ENCODE measurements at places on chromosomes 4 and X.
A peak's percentile ranks its signal among the peaks of the same experiment; 100 is the strongest.

- DNase-seq = no peak
Measured at GRCh38 chr4:64014647-64015046, 394.6 kb downstream of the TECRL start.

GRCh38 chrX:139290310-139290709, 240.2 kb upstream of the F9 start:
- DNase-seq = peak; percentile 13

DNA sequence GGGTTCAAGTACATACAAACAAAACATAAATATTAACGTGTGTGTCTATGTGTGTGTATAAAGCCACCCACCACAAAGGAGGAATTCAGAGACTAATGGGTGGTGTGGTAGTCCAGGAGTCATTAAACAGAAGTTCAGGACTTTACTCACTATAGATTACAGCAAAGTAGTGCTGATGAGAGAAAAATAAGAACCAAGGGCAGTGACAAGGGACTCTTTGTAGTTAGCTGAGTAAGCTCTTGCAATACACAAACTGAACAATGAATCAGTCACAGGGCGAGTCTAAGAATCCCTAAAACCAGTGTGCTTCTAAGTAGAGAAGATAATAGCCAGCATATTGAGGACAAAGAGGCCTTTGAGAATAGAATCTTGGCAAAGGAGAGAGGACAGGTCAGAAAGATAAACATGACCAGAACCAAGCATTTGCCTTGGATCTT, 232.4 kb downstream of the PPP3CA start:
- DNase-seq = peak; percentile 22

DNA sequence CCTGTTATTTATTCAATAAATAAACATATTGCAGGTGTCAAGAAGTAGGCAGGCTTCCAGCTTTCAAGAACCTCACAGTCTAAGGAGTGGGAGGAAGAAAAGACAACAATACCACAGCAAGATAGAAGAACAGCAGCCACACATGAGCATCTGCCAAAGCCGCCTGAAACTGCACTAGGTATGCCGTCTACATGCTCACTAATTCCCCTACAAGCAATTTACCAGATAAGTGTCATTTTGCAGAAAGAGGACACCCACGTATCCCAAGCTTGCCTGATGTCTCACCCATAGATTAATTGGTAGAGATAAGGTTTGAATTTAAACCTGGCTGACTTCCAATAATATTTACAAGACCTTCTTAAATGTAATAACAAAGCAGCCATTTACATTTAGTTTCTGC, 439.4 kb upstream of the CPEB2 start:
- DNase-seq = no peak

GRCh38 chrX:134580907-134581306, 77.4 kb downstream of the PLAC1 start:
- peak; percentile 72 for DNase-seq

DNA sequence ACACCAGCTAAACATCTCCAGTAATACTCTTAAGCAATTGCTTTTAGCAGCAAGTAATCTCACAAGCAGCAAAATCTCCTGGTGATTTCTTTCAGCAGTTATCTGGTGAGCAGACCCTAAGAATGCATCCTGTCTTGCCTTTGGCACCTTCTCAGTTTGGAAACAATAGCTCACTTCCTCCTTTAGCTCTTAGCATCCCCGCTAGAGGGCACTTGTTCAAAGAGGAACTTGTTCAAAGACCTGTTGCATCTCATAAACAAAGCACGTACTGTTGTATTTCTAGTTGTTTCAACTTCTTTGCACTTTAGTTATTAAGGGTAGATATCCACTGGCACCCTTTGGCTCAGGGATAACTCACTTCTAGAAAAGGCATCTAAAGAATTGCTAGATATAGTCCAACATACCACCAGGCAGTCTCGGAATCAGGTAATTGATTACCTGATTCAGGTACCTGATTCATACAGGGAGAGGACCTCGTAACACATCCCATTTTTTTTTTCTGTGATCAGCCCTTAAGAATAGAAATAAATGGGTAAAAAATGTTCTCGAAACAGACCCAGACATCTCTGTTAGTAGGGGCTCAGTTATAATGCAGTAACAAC, 81.9 kb upstream of the QRFPR start:
- DNase-seq = peak; percentile 68

DNA sequence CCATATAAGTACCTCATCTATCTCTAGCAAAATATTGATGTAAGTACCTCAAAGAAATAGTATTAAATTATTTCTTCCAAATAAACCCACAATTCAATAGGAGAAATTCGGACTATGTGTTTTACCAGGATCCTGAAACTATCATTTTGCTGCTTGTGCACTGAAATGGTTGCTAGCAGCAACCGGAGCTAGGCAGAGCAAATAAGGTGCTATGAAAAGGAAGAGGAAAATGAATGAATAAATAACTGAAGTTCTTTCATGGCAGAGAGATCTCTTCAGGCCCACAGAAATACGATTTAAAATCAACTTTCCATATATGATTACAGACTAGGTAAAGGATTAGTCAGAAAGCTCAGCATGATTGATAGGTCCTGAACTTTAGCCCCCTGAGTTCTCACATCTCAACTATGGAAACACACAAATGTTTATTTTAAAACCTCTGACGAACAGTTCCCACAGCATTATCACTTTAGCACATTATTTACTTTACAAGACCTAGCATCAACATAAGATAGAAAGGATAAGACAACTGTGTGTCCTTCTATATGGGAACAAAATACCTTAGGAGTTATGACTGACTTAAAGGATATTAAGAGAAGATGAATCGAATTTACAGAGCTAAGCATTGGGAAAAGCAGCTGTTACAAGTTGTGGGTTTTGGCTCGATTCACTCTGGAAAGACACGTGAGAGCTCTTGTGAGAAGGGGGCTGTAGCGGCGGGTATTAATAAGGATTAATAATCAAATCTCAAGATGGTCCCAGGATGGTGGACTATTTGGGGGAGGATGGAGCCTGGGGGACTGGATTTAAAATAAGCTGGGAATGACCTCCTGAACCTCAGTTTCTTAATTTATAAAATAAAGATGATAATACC, 104.3 kb downstream of the CORIN start:
- DNase-seq = no peak

DNA sequence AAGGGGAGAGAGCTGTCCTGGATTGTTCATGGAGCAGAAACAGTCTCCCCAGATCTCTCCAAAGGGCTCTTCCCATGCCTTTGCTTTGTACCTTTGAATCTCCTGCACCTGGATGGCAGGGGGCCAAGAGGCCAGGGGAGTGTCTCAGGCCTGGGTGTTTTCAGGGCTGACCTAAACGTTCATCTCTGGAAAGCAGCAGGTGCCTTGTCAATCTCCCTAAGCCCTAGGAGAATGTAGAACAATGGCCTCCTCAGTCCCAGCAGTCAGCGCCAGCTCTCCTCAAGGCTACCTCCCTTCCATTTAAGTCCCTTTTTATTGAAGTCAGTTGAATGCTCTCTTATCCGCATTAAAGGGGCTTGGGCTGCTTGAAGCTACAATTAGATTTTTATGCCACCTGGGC, 31.2 kb upstream of the NSUN7 start:
- no peak for DNase-seq

DNA sequence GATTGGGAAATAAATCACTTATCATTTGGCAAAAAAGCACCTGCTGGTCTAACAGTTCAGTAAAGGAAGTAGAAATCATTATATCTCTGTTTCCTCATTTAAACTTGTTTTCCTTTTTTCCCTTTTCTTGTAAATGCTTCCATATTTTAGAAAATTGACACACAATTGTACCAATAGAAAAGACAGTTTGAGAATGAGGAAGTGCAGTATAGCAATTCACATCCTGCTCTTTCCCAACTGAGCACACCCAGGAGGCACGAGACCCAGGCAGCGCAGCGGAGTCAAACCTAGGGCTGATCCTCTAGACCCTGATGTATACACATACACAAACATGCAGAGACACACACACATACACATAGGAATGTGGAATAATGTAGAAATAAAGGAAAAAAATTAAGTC, 74.8 kb upstream of the PACRGL start:
- no peak for DNase-seq

DNA sequence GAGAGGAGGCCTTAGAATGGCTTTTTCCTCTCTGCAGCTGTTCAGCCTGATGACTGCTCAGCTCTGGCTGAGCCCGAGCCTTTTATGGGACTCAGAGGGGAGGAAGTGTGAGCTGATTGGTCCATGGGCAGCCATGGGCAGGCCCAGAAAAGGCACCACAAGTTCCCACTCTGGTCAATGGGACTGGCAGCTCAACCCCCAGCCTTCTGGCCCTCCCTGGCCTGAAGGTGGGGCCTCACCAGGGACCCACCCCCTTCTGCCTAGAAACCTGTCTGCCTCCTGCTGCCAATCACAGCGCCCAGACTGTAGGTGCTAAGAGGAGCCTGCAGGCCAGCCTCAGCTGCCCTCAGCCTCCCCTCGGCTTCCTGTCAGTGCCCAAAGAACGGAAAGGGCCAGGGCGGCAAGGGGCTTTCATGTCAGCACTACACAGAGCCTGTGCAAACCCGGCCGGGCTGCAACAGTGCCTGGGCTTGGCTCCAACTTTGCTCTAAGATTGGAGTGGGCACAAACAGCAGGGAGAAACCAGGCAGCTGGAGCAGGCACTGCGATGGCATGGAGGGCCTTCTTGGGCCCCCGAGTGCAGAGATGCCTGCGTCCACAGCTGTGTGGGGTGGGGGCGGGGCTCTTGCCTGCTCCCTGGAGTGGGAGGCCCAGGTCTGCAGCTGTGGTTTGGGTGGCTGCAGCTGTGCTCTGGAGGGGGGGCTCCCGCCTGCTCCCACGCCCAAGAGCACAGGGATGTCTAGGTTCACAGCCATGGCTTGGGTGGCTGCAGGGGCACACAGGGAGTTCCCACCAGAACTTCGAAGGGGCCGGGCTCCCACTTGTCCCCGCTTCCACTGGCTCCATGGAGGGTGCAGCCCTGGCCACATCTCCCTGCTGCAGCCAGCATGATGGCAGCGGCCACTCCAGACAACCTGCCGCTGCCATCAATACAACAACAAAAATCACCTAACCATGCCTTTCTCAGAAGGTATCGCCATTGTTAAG, 92.6 kb downstream of the NXF2 start:
- DNase-seq = no peak

GRCh38 chrX:47562615-47563243, 1.7 kb downstream of the ARAF start:
- DNase-seq = no peak

GRCh38 chr4:40150932-40151331, 45.9 kb upstream of the RHOH start:
- no peak for DNase-seq

DNA sequence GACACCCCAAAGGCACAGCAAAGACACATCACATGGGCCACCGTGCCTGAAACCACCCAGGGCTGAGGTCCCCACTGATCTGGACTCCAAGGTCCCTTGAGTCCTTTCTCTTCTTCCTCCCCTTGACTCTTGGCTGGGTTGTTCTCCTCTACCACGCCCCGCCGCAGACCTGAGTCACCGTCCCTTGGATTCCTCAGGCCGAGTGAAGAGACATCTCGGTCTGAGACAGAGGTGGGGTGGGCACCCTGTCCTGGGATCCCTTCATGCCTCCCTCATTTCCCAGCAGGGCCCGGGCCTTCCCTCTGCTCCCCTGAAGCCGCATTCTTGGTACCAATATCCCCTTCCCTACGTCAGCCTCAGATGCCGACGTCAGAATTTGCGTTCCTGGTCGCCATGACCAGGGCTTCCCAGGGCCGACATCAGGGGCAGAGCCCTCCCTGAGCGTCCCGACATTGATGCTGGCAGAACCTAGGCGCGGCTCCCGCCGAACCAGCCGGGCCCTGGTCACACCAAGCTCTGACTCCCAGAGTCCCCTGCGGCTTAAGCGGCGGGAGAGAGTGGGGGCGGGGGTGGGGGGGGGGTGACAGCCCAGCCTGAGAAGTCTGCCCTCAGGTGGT, 498 bp downstream of the MAGEA10 start:
- DNase-seq = no peak

- DNase-seq = no peak
Measured at GRCh38 chrX:47182106-47182700, 11.4 kb upstream of the UBA1 start.

- no peak for DNase-seq
Measured at GRCh38 chr4:31984872-31985271, 1264.7 kb downstream of the PCDH7 start.

DNA sequence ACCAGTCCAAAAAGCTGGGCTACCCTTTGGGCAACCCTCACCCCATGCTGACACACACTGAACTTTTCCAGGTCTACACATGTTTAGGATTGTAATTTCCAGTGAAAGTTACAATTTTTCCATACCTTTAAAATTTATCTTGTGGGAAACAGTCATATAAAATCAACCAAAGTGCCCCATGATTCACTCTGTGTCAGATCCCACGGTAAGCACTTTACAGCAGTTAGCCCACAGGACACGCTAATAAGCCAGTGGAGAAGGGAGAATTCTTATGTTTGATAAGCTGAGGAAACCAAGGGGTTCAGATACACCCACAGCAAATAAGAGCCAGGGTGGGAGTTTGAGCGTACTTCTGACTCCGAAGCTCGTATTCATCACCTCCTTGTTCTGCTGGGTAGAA, 72.4 kb upstream of the TBL1X start:
- no peak for DNase-seq

DNA sequence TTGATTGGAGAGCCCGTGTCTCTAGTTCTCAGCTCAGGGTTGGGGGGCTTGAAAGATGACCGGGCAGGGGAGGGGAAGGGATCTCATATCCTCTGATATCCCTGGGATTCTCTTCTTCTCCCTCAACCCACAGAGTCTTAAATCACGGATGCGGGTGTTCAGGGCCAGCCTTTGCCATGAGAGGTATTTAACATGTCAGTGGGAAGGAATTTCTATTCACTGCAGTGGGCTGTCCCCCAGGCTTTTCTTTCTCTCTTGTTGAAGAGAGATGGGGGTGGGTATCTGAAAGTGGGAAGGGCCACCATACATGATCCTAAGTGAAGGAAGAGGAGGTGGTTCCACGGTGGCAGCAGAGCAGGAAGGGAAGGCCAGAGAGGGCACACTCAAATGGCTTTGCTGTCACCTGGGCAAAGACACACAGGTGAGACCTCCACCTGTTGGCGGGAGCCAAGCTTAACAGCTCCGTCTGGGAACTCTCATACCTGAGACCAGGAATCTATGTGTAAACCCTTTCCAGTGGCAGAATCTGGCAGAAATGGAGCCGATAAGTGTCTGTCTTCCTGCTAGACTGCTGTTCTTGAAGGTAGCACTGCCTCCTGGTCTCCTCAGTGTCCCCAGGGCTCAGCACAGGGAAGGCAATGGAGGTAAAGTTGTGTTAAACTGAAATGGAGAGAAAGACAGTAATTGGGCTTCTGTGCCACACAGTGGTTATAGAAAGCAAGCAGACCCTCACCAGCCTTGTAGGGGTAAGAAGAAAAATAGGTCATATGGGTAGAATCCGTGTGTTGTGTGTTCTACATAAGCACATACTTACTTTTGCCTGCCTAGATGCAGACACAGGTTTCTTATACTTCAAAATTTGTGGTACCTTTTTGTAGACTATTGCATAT, 49.4 kb downstream of the RHOH start:
- DNase-seq = peak; percentile 37

Data from fibroblast of upper back skin (primary cell).